ENCODE measurements at places on chromosomes 3 and 15. TPM values are rescaled to one million over a fixed set of nuclear protein-coding genes. Genes with fewer than 3 reads are reported as not detected.

The MYL3 gene
- not detected for total RNA-seq

The TGM5 gene
- not detected for total RNA-seq

The GOLGA8G gene
- not detected for total RNA-seq

The SPINK8 gene
- total RNA-seq: not detected

The ZIC1 gene
- total RNA-seq: not detected
